ENCODE measurements at places on chromosomes 13 and 19.
A peak's percentile ranks its signal among the peaks of the same experiment; 100 is the strongest.

DNA sequence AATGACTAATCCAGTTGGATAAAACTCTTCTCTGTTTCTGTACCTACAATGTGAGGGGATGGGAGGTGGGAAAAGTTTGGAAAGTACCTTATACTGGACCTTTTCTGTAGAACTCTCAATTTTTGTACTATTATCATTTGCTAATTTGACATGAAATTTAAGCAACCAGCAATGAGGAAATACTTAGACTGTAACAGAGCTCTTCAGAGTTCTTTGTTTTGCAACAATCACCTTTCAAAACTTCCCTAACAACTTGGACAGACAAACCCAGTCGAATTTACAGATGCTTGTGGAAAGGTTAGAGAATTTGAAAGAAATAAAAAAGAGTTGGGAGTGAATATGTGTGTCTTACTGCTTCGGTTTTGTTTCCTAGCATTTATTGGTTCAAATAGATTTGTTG is 16.8 kb downstream of the KBTBD7 start:
- DNase-seq = peak; percentile 35

- DNase-seq = no peak
Observed at GRCh38 chr13:96948127-96948526, 46.1 kb downstream of the OXGR1 start.

DNA sequence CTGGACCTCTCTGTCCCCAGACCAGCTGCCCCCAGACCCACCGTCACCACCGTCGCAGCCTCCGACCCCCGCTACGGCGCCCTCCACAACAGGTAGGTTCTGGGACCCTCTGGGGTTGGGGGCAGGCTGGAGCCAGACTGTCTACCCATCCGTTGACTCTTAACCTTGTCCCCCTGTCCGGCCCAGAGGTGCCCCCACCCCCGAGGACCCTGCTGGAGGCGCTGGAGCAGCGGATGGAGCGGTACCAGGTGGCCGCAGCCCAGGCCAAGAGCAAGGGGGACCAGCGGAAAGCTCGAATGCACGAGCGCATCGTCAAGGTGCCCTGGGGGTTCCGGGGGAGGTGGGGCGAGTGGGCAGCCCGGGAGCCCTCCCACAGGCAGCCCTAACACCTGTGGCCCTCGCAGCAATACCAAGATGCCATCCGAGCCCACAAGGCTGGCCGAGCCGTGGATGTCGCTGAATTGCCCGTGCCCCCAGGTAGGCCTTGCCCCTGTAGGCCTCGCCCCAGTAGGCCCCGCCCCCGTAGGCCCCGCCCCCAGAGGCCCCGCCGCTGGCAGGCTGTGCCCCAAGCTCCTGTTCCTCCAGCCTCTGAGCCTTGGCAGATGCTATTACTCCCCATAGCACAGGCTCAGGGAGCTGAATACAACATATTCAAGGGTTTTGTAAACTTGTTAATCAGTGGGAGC is 12.9 kb downstream of the CC2D1A start:
- DNase-seq = no peak

DNA sequence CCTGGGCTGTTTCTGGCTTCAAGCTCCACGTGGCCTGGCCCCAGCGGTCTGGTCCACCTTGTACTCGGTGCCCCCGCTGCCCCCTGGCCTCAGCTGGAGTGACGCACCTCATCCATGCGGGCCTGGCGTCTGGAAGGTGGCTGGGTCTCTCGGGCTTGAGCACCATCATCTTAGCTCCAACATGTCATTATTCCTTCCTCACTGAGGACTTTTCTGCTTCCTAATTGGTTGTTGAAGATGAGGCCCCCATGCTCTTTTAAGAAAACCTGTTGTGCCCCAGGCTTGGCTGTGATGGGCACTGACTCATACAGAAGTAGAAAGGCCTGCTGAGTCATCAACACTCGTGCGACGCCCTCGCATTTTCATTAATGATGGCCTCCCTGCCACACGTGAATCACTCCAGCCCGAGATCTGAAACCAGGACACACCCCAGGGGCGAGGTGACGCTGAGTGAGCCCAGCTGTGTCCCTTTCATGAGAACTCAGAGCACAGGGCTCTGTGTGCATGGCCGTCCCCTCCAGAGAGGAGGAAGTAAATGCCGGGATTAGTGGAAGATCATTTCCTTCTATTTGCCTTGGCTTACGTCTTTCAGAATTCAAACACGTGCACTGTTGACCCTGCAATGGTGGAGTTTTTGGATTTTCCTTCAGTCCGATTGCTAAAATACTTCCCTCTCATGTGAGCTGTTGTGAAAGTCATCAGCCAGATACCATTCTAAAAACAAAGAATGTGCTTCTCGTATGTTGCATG is 14.0 kb upstream of the GJA3 start:
- DNase-seq = peak; percentile 96

GRCh38 chr13:24228852-24229458 is 68.4 kb downstream of the SPATA13 start:
- peak; percentile 75 for DNase-seq

- DNase-seq = peak; percentile 32
Observed at GRCh38 chr19:44142059-44142433, 692 bp downstream of the ZNF234 start.

GRCh38 chr13:112908342-112908741 is 60.7 kb upstream of the MCF2L start:
- DNase-seq = no peak

DNA sequence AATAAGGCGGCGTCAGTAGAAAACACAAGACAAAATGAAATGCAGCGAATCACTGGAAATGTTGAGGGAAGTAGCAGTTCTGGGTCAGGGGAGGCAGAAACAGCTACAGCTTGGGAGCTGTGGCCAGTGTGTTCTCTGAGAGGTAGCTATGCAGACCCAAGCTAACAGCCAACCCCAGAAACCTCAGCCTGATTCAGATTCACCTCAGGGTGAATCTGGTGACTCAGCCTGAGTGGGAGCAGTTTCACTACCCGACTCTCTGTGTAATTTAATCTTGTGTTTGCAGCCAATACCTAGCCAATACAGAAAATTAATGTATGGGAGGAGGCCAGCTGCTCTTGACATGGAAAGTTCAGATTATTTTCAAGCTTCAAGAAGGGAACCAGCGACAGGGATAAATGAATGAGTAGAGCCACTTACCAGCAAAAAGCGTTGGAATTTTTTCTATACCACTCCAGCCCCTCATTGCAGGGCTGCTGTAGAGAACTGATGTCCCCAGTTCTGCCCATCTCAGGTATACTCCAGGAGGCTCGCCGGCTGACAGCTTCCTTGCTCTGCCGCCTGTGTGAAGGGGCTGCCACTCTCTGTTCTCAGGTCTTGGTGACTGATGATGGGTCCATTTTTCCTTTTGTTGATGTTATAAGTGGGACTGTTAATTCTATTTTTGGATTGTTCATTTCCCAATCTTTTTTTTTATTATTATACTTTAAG is 8.9 kb downstream of the IGFL3 start:
- peak; percentile 25 for DNase-seq

GRCh38 chr13:111187960-111188541 is 72.9 kb downstream of the ARHGEF7 start:
- no peak for DNase-seq

- no peak for DNase-seq
Observed at GRCh38 chr13:78383071-78383484, 220.3 kb downstream of the POU4F1 start.

- peak; percentile 89 for DNase-seq
Observed at GRCh38 chr19:38049105-38049649, 142.2 kb downstream of the SIPA1L3 start.
